ENCODE measurements at places on chromosomes 3 and 15.
A peak's percentile ranks its signal among the peaks of the same experiment; 100 is the strongest.

- DNase-seq: no peak
These were observed 26.9 kb upstream of the NR2F2 start for GRCh38 chr15:96303503-96304056.

- no peak for DNase-seq
These were observed 36.9 kb downstream of the ATP13A3 start for GRCh38 chr3:194449913-194450312.

- DNase-seq: peak; percentile 45
These were observed 38.1 kb upstream of the NMNAT3 start for GRCh38 chr3:139715743-139716360.

GRCh38 chr3:187401856-187402255 lies 33.7 kb downstream of the RTP4 start:
- no peak for DNase-seq

- no peak for DNase-seq
These were observed 13.2 kb downstream of the EPHB3 start for GRCh38 chr3:184574515-184575417.

DNA sequence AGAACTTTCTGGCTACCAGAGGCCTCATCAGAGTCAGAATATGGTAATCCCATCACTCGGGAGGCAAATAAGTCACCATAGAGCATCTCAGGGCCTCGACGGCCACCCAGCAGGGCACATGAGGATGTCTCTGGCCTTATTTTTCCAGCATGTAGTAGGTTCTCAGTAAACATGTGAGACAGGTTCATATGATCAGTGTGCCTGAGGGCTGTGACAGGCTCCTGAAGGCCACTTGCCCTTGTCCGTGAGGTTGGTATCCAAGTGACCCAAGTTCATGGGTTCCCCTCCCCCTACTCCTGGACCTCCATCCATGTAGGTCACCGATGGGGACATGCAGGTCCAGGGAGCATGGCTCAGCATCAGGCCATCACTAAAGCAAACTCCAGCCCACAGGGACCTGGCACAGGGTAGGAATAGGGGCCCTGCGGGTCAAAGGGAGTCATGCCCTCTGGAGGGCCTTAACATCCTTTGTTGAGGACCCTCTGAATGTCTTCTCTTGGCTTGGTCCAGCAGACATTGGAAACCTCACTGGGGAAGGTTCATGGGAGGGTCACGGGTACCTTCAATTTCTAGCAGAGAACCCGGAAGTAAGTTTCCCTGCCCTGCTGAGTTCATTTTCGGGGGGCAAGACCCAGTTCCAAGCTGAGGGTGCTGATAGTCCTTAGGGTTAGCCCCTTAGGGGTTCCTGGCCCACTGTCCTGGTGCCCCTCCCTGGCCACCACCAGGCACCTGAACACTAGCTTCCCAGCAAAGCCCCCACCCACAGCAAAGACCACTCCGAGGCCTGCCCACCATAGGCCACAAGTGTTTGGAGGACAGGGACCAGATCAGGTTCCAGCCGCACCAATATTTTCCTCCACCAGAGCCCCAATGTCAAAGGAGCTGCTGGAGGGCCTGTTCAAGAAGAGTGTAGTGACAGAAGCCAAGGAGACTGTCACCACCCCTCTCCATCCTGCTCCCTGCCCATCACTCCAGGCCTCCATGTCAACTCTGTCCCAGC lies 61.1 kb downstream of the ZNF445 start:
- DNase-seq: no peak

DNA sequence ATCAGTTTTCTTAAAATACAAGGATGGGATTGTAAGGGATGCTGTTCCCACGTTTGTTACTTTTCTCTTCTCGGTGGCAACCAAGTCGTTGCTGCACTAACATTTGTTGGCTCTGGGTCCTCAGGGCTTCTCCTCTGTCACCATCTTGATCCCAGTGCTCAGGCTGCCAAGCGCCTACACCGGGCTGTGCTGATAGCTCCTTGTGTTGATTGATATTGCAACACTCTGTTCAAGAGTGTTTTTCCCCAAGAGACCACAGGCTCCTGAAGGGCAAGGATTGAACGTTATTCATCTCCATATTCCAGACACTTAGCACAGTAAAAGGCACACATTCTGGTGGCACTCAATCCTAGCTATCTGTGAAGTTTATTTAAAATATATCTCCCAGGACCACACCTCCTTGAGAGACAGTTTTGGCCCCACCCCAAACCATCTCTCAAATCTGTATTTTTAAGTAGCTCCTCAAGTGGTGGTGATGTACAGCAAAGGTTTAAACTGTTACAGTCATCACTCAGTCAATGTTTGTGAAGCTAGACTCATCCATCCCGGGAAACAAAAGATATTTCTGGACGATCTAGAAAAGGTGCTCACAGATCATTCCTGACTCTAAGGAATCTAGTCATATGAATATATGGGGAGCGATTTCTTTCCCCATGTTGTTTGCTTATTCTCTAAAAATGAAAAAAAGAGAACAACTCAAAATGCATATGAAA lies 38.5 kb upstream of the FOXP1 start:
- DNase-seq: no peak

DNA sequence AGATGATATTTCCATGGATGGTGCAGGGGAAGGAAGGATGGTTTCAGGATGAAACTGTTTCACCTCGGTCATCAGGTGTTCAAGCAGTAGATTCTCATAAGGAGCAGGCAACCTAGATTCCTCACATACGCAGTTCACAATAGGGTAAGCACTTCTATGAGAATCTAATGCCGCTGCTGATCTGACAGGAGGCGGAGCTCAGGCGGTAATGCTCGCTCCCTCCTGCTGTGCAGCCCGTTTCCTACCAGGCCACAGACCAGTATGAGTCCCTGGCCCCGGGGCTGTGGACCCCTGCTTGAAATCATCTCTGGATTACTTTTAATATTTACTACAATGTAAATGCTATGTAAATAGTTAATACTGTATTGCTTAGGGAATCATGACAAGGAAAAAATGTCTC lies 241.8 kb downstream of the ROBO2 start:
- DNase-seq: no peak

DNA sequence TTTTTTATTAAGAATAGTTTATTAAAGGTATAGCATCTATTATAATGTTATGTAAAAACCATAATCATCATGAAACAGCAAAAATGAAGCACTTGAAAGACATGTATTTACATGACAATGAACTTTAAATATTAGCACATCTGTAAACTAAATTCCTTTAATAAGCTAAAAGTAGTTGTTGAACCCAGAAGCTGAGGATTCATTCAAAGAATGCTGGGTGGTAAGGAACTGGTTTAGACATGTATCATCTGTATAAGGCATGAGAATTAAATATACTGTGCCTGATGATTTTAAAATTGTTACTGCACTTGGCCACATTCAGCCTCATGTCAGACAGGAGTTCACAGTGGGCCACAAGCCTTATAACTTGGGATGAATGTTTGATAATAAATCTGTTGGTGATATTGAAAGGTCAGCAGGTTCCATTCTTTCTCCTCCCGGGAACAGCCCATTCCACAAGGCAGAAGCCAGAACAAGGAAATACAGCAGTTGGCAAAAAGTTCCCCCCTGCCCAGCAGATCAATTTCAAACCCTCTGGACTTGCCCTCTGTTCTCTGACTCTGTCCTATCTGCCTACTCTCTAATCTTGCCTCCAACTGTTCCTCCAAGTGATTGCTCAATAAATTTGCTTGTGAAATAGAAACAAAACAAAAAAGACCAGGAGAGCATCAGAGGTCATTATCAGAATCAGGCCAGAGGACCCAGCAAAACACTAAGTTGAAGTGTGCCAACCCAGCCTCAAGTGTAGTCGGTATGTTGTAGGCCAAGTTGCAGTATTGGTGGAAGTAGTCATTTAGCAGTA lies 49.8 kb upstream of the TEX264 start:
- DNase-seq: no peak

DNA sequence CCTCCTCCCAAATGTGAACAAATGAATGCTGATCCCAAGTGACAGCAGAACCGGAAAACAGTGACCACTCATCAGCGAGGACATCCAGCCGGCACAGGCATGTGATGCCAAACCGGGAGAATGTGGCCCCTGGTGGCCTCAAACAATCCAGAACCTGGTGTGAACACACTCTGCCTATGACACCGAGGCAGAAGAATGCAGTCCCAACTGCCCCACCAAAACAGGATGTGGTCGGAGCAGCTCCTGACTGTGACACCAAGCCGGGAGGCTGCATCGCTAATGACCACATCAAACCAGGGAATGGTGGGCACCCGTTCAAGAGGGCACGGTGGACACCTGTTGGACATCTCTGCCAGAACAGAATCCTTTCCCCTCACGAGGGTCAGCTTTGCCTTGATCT lies 15.4 kb downstream of the SCN5A start:
- DNase-seq: no peak

GRCh38 chr15:63553388-63553791 lies 43.8 kb upstream of the FBXL22 start:
- DNase-seq: peak; percentile 68

- no peak for DNase-seq
These were observed 130.6 kb downstream of the SMAD6 start for GRCh38 chr15:66832664-66833063.

- no peak for DNase-seq
These were observed 172.5 kb downstream of the NTRK3 start for GRCh38 chr15:88083811-88084760.

- DNase-seq: no peak
These were observed 141.5 kb downstream of the SSR3 start for GRCh38 chr3:156413293-156413892.

DNA sequence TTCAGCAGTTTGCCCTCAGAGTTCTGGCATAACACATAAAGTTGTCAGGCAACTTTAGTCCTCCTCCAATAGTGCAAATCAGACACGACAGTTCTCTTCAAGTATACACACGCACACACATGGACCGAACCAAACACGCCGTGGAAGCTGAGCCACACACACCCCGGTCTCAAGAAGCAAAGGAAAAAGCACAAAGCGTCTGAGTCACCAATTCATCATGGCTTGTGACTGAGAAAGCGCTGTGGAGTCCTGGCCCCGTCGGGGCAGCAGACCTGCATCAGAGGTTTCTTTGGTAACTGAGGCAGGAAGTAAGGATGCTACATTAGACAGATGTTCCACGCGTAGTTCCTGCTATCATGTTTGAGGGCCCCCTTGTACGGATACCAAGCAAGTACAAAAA lies 85.7 kb downstream of the VGLL4 start:
- DNase-seq: peak; percentile 71

DNA sequence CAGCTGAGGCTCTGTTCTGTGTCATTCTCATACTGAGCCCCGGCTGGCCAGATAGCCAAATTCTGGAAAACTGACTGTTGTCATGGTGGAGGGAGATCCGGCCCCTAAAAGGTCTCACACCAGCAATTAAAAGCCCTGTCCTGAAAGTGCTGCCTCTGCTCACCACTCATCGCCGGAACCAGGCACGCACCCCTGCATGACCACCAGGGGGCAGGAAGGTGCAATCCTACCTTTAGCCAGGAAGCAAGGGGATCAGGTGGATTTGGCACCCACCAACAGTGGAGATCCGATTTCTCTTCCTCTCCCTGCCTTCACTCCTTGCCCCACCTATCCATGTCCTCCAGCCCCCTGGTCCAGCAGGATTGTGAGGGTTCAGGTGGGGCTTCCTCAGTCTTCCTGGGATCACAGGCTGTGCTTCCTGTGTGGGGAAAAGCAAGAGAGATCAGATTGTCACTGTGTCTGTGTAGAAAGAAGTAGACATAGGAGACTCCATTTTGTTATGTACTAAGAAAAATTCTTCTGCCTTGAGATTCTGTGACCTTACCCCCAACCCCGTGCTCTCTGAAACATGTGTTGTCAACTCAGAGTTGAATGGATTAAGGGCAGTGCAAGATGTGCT lies 16.1 kb upstream of the CACNA2D2 start:
- peak; percentile 53 for DNase-seq

- DNase-seq: peak; percentile 20
These were observed 117.5 kb downstream of the EDEM1 start for GRCh38 chr3:5304789-5305683.

DNA sequence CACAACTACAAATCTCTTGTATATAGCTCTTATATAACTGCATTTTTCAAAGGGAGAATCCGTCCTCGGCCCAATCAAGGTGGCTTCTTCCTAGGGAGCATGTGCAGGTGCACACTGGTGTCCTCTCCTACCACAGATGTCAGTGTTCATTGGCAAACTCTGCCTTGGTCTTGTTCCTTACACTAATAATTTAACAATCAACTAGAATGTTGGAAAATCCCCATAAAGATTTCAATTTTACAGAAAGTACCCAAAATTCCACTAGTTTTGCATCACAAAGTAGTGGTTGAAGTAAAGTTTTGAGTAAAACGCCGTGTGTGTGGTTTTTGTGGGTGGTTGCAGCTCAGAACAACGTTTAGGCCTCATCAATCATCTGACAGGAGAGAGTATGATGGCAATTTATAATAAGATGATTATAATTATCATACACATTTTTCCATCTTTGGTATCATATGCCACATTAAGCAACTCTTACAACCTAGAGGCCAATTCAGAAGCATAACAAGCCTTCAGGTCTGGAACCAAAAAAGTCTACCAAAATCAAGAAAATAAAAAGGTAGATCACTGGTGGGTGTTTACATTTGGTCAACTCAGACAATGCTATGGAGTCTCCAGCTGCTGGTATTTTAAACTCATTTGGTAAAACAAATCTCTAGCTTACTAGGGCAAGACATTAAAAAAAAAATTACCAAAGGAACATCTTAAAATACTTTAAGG lies 128.9 kb upstream of the BHLHE40 start:
- no peak for DNase-seq

- DNase-seq: no peak
These were observed 4.4 kb downstream of the PAK6 start for GRCh38 chr15:40243126-40243810.

DNA sequence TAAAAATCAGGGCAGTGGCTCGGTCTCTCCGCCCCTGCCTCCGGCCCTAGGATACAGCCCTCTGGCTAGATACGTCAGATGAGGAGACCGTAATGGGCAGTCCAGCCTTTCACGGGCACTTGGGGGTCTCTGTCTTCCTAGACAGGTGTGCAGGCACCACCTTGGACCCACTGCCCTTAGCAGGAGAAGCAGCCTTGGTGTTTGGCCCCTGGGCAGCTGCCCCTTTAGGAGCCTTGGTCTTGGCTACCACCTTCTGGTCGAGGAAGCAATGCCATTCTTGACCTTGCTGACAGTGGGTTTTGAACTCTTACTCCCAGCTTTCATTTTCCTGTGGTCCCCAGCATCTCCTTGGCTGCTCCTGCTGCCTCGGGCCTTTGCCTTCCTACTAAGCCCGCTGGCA lies 149.7 kb upstream of the FRMD4B start:
- DNase-seq: no peak
